NCI-H1105 treated with DMSO at 0.1 percent for 48 hours (cell line): ENCODE measurements at places on chromosomes 2 and 18.

GRCh38 chr18:63199743-63200241 lies 119.8 kb downstream of the BCL2 start:
- DNase-seq, result no peak

DNA sequence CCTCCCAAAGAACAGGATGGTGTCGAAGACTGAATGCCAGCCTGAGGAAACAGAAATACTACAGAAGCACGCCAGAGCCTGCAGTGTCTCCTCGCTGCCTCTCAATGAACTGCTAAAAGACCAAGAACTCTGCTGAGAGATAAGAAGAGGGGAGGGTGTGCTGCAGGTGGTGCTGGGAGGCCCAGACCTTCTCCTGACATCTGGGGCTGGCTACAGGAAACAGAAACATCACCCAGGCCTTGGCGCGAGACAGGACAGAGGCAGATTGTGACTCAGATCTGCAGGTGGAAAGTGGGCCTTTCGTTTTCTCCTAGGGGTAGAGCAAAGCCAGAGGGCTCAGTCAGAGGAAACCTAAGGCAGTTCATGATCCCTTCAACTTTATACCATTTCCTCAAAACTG lies 250.3 kb upstream of the TCF4 start:
- DNase-seq, result no peak

GRCh38 chr18:8967573-8967972 lies 134.9 kb upstream of the NDUFV2 start:
- no peak for DNase-seq

DNA sequence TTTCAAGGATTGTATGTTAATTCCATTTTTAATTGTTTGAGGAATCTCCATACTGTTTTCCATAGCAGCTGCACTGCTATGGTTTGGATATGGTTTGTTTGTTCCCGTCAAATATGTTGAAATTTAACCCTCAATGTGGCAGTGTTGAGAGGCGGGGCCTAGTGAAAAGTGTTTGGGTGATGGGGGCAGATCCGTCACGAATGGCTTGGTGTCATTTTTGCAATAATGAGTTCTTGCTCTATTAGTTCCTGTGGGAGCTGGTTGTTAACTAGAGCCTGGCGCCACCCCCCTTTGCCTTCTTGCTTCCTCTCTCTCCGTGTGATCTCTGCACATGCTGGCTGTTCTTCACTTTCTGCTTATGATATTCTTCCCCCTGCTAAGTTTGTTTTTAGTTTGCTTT lies 71.4 kb upstream of the LDLRAD4 start:
- DNase-seq, result peak; percentile 13

GRCh38 chr2:16244153-16244965 lies 304.0 kb downstream of the MYCN start:
- no peak for DNase-seq

- no peak for DNase-seq
Measured at GRCh38 chr2:231190531-231191197, 7.8 kb upstream of the ARMC9 start.

GRCh38 chr2:113890253-113891235 lies 655 bp downstream of the ACTR3 start:
- DNase-seq, result peak; percentile 13

- no peak for DNase-seq
Measured at GRCh38 chr18:7764405-7764804, 197.3 kb downstream of the PTPRM start.

GRCh38 chr2:3450385-3451010 lies 68.8 kb downstream of the ADI1 start:
- DNase-seq, result peak; percentile 89

DNA sequence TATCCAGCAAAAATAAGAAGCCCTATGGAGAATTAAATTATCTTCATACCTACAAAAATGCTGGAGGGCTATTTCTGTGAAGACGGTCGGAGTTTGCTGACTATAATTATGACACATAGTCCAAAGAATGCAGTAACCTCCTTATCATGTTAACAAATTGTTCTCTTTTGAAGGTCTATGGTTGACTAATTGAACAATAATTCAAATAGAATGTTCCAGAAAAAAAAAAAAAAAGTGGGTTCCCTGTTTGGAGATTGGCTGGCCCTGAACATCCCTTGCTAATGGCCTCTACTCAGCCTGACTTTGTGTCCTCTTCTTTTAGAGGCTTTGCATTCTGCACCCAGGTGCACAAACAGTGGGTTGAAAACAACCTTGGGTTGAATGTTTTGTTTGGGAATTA lies 82.8 kb upstream of the CCBE1 start:
- no peak for DNase-seq

DNA sequence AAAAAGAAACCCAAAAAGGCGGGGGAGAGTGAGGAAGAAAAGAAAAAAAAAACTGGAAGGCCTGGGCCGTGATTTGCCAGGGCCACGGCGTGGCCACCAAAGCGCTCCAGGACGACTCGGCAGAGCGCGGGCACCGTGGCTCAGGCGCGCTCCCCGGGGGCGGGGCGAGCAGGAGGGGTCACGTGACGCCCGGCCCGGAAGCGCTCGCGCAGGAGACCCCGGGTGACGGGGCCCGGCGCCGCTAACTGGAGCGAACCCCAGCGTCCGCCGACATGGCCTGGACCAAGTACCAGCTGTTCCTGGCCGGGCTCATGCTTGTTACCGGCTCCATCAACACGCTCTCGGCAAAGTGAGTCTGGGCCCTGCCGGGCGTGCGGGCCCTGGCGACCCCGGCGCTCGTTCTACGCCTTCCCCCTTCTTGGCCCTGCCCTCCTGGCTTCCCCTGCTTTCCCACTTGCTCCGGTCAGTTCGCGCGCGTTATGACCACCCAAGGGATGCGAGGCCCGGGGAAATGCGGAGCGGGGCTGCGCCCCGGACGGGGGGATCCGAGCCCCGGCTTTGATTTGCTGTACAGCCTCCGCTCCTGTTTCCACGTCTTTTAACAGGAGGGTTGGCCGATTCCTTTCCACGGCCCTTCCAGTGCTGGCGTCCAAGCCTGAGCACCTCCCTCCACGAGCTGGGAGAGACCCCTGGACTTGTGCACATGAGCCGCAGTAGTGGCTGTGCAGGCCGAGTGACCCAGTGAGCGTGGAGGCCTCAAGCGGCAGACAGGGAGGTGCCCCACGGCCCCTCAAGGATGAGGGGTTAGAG lies at the start of gene SLC35F6:
SLC35F6 (plus strand) TSS at position 207 of the 810 bp plus-strand sequence; CDS start at position 273, 66 bp downstream.
- DNase-seq, result peak; percentile 56

DNA sequence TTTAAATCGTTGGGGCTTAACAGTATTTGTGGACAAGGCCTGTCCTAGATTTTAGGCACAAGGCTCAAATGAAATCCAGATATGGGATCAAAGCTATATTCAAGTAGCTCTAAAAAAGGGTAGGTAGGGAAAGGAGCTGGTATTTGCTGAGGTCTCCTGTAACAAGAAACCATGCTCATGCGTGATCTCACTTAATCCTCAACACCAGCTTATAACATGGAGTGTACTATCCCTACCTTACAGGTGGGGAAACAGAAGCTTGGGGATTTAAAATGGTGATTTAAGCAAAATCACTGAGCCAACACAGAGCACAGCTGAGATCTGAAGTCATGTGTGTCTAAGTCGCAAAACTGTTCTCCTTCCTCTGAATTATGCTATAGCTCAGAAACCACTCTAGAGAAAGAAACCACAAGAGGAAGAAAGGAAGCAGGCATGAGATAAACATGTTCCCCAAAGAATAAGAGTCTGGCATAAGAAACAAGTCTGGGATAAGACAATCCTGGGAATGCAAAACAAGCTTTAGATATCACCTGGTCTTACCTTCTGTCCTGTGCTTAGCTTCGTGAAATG lies 43.1 kb downstream of the CYRIA start:
- DNase-seq, result no peak

- no peak for DNase-seq
Measured at GRCh38 chr18:56935434-56936040, 211.3 kb upstream of the BOD1L2 start.

- DNase-seq, result peak; percentile 8
Measured at GRCh38 chr2:27042159-27042661, 9.3 kb upstream of the AGBL5 start.

GRCh38 chr2:167279810-167280209 lies 391.5 kb downstream of the XIRP2 start:
- DNase-seq, result no peak

DNA sequence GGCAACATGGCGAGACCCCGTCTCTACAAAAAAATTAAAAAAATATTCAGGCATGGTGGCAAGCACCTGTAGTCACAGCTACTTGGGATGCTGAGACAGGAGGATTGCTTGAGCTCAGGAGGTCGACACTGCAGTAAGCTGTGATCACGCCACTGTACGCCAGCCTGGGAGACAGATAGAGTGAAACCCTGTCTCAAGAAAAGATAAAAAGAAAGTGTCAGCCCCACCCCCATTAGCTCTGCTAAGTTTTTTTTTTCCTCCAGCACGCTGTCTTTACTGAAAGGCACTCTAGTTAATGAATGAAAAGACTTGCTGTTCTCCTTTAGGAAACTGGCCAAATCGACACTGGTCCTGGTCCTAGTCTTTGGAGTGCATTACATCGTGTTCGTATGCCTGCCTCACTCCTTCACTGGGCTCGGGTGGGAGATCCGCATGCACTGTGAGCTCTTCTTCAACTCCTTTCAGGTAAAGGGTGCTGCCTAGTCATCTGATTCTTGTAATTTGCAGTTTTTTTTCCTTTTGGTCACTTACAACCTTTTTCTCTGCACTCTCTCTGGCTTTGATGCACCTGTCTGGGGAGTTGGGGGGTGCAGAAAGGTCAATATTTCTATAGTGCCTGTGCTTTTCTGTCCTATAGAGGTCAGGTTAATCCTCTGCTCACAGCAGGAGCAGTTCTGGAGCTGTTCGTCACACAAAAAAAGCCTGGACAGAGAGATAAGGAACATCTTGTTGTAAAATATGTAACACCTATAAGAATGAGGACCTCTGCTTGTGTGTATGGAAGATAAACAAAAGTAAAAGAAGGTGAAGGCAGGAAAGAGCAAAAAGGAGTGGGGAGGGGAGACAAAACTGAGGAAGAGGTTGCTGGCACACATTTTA lies 82.3 kb downstream of the PTH2R start:
- DNase-seq, result no peak

GRCh38 chr2:82254728-82255127 lies 1950.2 kb upstream of the LRRTM1 start:
- no peak for DNase-seq

DNA sequence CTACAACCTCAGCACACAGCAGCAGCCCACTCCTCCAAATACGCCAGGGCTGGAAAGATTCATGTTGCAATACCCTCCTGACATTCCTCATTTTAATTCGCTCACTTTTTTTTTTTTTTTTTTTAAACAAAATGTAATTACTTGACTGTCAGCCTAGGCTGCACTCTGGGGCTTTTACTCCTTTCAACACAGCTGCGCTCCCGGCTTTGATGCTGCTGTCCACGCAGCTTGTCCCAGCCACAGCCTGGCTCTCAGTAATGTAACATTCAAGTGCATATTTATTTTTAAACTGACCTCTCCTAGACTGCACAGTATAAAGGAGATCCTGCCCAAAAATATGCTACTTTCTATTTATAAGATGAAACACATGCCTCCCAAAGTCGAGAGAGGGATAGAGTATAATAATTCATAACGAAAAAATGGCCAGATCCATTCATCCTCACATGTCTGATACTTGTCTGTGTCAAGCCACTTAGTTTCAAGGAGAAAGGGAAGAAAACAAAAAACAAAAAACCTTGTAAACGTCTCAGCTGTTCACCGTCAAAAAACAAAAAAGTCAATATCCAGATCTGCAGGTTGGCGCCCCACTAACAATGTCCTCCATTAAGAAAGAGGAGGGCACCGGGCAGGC lies 949 bp downstream of the CDC42EP3 start:
- DNase-seq, result no peak

- no peak for DNase-seq
Measured at GRCh38 chr2:70513738-70514137, 39.9 kb downstream of the TGFA start.

DNA sequence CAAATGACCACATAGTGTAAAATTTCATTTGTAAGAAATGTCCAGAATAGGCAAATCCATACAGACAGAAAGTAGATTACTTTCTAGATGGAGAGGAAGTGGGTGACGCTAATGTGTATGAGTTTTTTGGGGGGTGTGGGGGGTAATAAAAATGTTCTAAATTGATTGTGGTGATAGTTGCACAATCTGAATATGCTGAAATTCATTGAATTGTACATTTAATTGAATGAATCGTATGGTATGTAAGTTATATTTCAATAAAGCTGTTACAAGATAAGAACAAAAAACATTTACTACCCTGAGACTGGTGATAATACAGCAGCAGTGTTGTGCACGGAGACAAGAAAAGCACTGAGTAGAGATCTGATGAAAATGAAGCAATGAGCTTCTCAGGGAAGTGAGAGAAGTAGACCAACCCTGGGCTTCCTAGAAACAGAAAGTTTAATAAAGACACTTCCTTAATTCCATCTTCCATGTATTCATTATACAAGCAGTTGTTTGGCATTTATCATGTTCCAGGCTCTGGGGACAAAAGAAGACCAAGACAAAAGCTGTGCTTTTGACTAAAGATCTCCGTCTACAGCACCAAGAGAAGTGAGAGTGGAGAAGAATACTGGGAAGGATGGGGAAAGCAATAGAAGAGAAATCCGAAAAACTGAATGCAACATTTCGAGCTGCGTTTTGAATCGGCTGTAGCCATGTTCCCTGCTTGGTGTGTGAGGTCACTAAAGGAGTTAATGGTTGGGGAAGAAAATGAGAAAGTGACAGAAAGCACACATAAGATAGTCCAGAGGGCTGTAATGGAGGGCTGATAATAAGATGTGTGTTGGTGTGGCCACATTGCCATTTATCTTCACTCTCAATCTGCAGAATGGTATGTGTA lies 1.8 kb upstream of the PDE11A start:
- no peak for DNase-seq

GRCh38 chr2:101985101-101985792 lies 6.5 kb upstream of the IL1R2 start:
- no peak for DNase-seq
